ENCODE measurements at places on chromosomes 4 and X.

DNA sequence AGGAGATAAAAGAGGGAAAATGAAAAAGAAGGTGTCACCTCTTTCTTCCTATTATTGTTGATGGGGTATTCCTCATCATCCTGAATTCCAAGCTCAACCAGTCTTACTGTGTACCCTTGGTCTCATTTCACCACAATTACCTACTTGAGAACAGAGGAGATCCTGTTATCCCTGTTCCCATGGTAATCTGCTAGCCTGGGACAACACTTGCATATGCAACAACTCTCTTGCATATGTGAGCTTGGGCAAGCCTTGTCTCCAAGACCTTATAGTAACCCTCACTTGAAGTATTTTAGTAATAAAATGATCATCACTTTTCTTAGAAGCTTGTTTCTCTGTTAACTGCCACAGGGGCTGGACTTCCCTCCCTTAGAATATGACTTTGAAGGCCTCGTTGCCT is 253.7 kb downstream of the NAP1L3 start:
- DNase-seq = no peak

GRCh38 chr4:139828966-139829664 is 163.5 kb downstream of the MGST2 start:
- no peak for DNase-seq

DNA sequence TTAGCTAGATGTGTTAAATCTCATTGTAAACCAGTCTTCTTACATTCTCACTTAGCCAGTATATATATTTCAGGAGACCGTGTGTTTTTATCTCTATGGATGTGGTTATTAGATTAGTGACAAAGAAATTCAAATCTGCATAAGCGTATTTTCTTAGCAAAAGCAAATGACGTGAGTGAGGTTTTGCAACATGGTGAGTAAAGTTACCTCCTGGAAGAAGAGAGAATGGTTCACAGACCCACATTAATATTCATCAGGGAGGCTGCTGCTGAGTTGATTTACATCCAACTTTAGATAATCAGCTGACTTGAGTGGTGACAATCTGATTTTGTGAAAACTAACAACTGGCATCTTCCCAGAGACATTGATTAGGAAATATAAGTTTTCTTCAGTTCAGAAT is 589.9 kb upstream of the GALNT7 start:
- no peak for DNase-seq

DNA sequence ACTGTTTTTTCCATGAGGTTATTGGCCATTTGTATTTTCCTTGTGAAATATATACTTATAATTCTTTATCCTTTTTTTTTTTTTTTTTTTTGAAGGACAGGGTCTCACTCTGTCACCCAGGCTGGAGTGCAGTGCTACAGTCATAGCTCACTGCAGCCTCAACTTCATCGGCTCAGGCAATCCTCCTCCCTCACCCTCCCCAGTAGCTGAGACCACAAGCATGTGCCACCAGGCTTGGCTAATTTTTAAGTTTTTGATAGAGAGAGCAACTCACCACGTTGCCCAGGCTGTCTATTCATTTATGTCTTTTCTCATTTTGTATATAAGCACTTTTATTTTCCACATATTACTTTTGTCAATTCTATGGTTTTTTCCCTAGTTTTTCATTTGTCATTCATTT is 16.8 kb downstream of the RBPJ start:
- DNase-seq = no peak

- no peak for DNase-seq
Observed at GRCh38 chr4:26307037-26307800, 13.6 kb upstream of the RBPJ start.

- DNase-seq = no peak
Observed at GRCh38 chrX:45353456-45353855, 152.8 kb upstream of the DIPK2B start.

GRCh38 chr4:142583708-142584107 is 262.4 kb downstream of the INPP4B start:
- DNase-seq = no peak

DNA sequence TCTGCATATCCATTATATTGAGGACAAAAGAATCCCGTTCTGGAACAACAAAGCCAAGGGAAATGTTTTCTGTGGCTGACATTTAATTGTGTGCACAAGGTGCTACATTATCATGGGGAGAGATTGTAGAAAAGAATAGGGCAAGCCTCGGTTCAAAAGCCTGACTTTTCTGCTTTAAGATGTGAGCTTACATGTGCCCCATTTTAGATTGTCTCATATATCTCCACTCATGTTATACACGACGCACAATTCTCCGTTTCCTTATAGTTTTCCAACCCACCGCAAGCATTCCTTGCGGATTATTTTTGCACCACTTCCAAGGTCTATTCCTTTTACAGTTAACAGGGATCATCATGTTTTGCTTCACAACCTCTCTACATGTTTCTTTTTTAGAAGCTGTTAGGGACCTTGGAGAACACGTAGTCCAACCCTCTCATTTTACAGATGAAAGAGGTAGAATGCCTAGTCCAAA is 99.6 kb upstream of the MAML3 start:
- DNase-seq = no peak

DNA sequence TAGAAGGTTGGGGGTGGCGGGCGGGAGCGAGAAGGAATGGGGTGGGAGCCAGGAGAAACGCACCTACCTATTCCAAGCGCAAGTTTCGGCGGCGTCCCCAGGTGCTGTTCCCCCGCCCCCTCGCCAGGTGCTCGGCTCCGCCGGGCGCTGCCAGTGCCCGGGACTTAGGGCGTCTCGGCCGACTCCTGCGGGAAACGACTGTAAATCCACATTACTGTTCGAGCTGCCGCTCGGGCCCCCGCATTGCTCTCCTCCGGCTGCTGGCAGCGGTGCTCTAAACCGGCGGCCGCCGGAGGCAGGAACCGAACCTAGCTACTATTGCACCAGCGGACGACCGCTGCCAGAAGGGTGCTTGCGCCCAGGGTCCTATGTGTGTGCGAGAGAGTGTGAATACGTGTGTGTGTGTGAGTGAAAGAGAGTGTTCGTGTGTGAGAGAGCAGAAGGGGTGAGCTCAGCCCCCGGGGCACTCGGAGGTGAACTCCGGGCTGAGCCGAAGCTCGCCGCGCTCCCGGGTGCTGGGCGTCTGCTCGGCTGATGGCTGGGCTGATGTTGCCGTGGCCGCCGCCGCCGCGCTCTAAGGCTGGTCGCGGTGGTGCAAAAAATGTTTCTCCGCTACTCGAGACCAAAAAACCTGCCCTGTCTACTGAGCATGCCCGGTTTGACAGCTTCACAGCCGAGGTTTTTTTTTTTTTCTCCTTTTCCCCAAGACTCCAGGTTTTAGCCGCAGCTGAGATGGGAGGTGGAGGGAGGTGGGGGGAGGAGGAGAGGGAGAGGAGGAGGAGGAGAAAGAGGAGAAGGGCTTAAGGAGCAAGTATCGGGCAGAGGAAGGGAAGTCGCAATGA is 115.7 kb upstream of the TEX13C start:
- DNase-seq = peak; percentile 16

GRCh38 chrX:120549483-120550452 is 11.0 kb downstream of the CUL4B start:
- no peak for DNase-seq

DNA sequence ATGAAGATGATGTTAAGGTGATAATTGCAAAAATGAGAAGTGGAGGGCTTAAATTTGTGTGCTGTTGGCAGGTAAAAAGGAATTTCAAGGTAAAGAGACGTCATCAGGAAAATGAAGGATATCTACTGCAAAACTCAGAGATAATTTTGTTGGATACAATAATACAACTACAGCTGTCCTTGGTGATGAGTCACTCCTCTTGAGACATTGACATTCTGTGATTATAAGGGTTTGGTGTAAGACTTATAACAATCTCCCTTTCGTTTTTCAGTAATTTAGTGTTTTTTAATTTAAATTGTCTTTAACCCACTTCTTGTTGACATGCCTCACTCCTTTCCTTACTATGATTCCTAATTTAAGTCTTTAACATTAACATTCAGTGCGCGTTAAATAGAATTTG is 1074.1 kb upstream of the SLIT2 start:
- DNase-seq = no peak

DNA sequence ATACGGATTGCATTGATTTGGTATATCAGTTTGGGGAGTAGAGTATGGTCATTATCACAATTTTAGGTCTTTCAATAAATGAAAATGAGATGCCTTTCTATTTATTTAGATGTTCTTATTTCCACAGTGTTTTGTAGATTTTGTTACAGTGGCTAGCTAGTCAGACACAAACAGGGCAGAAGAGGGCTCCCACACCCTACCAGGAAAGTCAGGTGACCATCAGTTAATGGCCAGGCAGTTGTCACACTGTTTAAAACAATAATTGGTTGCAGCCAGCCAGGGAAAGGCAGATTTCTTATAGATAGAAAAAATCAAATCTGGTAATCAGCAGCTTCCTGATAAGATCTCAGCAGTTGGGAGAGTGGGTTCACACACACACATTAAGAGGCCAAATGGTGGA is 57.2 kb downstream of the UGT2B17 start:
- DNase-seq = no peak

DNA sequence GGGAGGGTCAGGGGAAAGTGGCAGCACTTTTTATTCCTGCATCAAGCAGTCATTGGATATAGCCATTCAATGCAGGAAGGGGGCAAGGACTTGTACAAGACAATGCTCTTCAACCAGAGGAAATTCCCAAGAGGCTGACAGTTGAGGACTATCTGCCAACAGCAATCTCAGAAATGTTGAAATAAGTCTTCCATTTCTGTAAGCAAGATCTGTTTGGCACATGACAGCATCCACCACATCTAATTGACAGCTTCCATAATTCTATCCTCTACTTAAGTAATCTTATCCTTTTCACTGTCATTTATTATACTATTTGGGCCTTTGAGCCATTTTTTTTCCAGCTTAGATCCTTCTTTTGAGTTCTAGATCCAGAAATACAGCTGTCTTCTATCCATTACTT is 110.7 kb downstream of the CFAP299 start:
- DNase-seq = no peak

DNA sequence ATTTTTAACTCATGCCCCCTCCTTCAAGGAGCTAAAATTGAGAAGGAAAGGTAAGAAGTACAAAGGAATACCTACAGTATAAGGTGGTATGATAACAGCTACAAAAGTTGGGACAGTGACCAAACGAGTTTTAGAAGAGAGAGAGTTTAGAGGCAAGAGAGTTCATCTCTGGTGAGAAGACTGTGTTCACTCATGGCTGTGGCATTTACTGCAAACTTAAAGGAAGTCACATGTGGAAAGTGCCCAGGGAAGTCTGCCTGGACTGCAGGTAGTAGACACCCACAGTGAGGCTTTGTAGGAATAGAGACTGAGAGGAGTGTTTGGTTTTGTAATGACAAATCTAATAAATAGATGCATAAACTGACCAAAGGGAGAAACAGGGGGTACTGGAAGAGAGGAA is 493.5 kb downstream of the IL15 start:
- no peak for DNase-seq
